ENCODE measurements at places on chromosomes 12 and 14. TPM values are rescaled to one million over a fixed set of nuclear protein-coding genes. Genes with fewer than 3 reads are reported as not detected.

DNA sequence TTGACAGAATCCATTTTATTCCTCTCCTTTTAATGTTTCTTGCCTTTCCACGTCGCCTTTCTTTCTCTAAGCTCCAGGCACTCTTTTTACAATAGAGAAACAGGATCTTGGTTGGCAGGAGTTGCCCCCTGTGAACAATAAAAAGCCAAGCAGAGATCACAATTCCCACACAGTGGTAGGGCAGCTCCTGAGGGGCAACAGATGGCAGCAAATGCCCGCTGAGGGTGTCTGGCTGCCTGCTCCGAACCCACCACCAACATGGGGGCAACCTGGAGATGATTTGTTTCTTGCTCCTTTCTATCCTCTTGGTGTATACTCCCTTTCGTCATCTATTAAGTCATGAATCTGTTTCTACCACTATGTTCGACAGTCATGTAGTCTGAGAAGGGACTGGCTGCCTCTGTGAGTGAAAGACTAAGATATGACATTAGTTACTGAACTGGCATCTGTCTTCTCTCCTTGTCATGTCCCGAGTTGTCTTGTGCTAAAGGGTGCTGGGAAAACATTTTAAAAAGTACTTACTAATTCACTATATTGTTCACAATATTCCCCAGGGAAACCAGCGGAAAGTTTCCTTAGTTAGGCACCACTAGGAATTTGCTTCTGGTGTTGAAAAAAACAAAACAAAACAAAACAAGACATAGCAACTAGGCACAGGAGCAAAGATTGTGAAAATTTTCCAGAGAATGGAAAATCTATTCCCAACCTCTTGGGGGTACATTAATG is 170.1 kb downstream of the STXBP6 start:
- DNase-seq, result no peak

DNA sequence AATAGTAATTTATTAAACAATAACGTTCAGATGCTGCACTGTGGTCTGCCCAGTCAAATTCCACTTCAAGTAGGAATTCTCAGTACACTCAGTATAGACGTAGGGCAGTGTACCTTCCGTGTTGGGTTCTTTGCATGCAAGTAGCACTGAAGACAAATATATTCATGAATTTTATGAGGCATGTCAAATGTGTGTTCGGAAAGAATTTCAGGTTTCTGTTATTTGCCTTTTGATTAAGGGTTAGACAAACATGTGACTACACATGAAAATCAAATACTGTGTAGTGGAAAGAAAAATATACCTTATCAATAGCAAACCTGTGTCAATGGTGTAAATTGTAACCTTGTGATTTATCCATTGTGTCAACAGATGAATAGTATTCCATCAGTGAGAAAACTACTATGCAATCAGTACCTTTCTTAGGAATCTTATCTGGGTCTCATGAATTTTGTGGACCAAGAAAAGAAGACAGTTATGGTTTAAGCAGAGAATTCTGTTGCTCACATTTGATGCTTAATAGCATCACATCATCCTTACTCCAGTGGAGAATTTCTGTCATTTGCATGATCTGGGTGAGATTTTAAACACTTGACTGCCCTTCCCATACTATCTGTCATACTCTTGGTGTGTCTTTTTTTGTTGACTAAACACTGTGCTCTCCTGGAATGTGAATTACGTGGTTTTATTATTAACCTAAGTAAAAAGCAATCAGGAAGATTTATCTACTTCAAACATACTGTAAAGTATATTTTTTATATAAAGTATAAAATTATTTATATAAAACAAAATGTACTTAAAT is 13.3 kb downstream of the TMEM260 start:
- no peak for DNase-seq

GRCh38 chr14:22780941-22781300 is 14.4 kb downstream of the OXA1L start:
- no peak for DNase-seq

GRCh38 chr12:52186118-52186840 is 5.5 kb downstream of the KRT80 start:
- DNase-seq, result no peak

GRCh38 chr12:52271158-52271557 is 3.3 kb upstream of the KRT86 start:
- no peak for DNase-seq

DNA sequence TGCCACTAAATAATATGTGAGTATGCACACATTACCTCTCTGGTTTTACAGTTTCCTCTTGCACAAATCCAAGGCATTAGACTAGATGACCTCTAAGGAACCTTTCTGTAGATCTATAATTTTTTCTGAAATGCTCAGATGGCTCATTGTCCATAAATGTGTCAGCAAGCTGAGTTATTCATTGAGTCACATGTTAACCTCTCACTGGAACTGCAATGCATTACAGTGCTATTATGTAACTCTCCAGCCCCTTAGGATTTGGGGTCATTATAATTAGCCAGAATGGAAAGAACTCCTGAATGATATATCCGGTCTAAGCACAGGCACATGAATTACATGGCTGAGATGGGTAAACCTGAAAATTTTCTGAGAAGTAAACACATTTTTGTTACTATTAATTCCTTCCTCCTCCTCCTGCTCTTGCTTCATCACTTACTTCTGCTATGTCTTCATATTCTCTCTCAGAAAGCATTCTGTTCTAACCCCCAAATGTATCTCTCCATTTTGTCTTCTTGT is 20.3 kb upstream of the DRAM1 start:
- no peak for DNase-seq

DNA sequence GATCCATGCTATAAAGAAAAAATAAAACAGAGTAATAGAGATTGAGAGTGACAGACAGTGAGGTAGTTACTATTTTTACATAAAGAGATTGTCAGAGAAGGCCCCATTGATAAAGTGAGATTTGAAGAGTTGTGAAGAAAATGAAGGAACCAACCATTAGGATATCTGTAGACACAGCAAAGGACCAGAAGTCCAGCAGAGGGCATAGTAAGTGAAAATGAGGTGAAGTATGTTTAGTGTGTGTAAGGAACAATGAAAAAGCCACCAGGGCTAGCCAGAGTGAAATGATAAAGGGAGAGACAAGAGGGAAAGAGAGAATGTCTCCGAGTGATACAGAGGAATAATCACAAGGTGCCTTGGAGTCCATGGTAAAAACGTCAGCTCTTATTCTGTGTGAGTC is 411.0 kb downstream of the NELL2 start:
- DNase-seq, result no peak

- DNase-seq, result no peak
Observed at GRCh38 chr12:94770791-94771190, 120.4 kb upstream of the TMCC3 start.

DNA sequence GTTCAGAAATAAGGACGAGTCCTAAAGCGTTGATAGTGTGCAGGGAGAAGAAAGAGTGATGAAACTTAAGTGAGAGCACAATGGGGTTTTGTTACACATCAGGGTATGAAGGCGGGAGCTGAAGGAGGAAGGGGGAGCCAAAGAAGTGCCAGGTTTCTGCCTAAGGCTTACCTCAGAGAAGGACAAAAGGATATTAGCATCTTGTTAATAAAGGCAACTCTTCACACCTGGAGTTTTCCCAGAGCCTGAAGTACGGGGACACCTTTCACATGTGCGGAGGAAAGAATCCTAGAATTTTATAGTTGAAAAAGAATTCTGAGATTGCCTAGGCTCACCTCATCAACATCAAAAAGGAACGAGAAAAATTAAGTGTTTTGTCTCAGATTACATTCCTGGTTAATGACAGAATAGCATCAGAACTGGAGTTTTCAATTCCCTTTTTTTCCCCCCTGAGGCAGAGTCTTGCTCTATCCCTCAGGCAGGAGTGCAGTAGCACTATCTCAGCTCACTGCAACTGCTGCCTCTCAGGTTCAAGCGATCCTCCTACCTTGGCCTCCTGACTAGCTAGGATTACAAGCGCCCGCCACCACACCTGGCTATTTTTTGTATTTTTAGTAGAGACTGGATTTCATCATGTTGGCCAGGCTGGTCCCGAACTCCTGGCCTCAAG is 2.2 kb upstream of the SAV1 start:
- no peak for DNase-seq

KRT6C gene
- not detected for total RNA-seq

Data from omental fat pad (tissue), 4 donors.